ENCODE measurements at places on chromosomes 3 and 15.

- DNase-seq = no peak
These were observed 19.7 kb downstream of the RCN2 start for GRCh38 chr15:76951220-76951619.

- no peak for DNase-seq
These were observed 12.1 kb downstream of the FGF7 start for GRCh38 chr15:49435174-49435573.

GRCh38 chr3:197590313-197590962 lies 34.7 kb upstream of the BDH1 start:
- DNase-seq = no peak

DNA sequence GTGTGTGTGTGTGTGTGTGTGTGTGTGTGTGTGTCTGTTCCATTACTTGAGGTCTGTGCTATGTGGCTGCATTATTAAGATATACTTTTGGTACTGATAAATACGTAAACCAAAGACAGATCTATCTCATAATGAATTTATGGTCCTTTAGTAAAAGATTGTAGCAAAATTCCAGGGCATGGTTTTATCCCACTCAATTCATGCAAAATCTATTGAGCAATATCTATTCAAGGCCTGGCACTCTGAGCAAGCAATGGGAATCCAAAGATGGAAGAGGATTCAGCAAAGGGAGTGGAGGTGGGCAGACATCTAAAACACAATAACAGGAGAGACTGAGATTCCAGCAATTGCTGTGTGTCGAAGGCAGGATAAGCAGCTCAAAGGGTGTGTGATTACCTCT lies 86.8 kb downstream of the RFTN1 start:
- no peak for DNase-seq

DNA sequence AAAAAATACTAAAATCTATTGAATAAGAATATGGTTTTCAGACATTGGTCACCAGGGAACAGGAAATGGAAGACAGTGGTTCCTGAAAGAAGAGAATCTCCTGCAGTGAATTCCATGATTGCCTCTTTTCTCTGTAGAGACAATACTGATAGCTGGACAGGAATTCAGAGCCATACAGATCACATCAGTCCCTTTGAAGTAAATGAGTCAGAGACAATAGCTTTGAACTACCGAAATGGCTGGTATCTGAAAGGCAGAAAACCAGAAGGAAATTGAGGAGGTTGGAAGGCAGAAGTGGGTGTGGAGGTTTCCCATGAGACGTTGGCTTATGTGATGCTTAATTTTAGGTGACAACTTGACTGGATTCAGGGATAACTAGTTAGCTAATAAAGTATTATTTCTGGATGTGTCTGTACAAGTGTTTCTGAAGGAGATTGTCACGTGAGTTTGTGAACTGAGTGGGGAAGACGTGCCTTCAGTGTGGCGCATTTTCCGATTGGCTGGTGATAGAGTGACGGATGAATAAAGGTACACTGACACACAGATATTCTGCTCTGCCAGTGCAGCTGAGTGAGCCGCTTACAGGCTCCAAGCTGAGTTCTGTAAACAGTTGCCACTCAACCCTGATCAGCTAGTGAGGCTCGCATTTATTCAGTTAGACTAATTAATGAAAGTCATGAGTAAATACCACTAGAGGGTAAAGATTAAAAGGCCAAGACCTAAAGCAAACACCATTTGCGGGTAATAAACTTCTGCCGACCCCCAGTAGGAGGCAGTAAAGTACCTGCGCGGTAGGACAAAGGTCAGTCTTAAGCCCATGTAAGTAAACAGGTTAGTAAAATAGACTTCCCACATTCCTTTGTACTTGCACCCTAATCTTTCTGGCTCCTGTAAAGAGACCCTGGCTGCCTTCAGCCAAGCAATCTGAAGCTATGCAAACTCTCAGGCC lies 1298.6 kb downstream of the SI start:
- no peak for DNase-seq

DNA sequence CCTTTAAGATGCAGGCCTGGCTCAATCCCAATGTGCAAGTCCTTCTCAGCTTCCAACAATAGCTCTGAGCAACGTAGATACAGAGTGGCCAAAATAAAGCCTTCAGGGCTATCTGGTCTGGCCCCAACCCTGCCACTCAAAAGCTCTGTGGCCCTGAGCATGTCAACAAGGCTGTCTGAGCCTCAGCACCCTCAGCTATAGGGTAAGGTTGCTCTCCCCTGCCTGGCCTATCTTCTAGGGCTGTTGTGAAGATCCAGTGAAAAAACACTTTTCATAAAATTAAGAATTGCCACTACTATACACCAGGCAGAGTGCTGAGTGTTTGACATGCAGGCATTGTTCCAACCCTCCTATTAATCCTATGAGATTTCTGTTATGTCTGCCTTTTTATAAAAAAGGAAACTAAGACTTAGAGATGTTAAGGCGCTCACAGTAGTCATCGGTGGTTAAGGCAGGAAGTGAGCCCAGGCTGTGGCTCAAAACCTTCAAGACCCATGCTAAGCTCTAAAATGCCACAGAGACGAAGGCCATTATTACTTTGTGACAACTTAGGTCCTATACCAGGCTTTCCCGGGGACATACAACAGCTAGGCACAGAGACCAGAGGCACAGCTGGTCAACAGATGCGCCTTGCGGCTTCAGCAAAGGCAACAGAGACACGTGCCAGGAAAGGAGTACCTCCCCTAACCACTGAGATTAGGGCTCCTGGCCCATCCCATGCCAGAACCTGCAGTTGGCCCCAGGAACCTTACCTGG lies 5.1 kb downstream of the POLG start:
- peak; percentile 37 for DNase-seq

All from CD4-positive, alpha-beta T cell treated with Interleukin-1 beta for 1 hour (primary cell).